Vein endothelial cell (primary cell): ENCODE measurements at places on chromosomes 6 and 20. TPM values are rescaled to one million over a fixed set of nuclear protein-coding genes. Genes with fewer than 3 reads are reported as not detected.

VWA7 gene
- 0.10 and 0.65 TPM in 2 replicates for total RNA-seq

HLA-DPB1 gene
- 1.6 and 7.5 TPM in 2 replicates for total RNA-seq

TUBE1 gene
- total RNA-seq = 16.0 and 19.8 TPM in 2 replicates

TAGAP gene
- not detected in 2 replicates for total RNA-seq

NOX3 gene
- not detected in 2 replicates for total RNA-seq

ANKRD6 gene
- 6.9 and 7.5 TPM in 2 replicates for total RNA-seq

AIG1 gene
- 18.9 and 20.4 TPM in 2 replicates for total RNA-seq

FOXO3 gene
- 19.8 and 23.5 TPM in 2 replicates for total RNA-seq

GPX5 gene
- not detected in 2 replicates for total RNA-seq

HDDC2 gene
- 8.5 and 14.7 TPM in 2 replicates for total RNA-seq

SSR1 gene
- 61.4 and 171 TPM in 2 replicates for total RNA-seq

C20orf204 gene
- total RNA-seq = 3.6 and 3.9 TPM in 2 replicates

PFDN6 gene
- 27.4 and 34.7 TPM in 2 replicates for total RNA-seq

BFSP1 gene
- total RNA-seq = 3.3 and 4.9 TPM in 2 replicates

PDE7B gene
- 28.1 and 52.6 TPM in 2 replicates for total RNA-seq

KIFC1 gene
- total RNA-seq = 20.3 and 33.6 TPM in 2 replicates

CYP21A2 gene
- total RNA-seq = under 0.01 TPM in 1 of 2 replicates, not detected in the other

MRPL18 gene
- 64.5 and 67.9 TPM in 2 replicates for total RNA-seq

ESR1 gene
- total RNA-seq = under 0.01 TPM in 1 of 2 replicates, not detected in the other

RUNX2 gene
- total RNA-seq = under 0.01 and 0.33 TPM in 2 replicates

HLA-DMB gene
- total RNA-seq = 0.96 and 1.3 TPM in 2 replicates

EPPIN gene
- total RNA-seq = not detected in 2 replicates

GRIK2 gene
- not detected in 2 replicates for total RNA-seq
